ENCODE measurements at places on chromosomes 11 and 22.

DNA sequence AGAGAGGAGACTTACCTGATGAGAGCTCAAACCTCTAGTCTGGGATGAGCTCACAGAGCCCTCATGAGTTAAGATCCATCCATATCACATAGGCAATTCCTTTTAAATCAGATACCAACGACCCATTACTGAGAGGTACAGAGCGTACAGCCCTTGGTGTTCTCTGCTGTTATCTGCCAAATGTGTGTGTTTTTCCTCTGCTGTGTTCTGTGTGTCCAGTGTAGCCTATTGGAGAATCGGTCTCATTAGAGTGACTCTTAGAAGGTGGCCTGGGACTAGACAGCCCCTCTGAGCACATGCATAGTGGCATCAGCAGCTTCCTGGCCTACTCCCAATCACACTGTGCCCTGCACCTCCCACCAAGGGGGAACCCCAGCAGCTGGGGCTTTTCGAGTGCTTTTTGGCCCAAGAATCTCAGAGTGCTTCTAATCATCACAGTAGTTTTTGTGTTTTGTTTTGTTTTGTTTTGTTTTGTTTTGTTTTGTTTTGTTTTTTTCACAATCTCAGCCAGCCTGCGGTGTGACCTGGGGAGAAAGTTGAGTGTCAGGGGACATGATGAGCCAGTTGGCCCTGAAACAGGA, 25.4 kb downstream of the TP53AIP1 start:
- no peak for DNase-seq

DNA sequence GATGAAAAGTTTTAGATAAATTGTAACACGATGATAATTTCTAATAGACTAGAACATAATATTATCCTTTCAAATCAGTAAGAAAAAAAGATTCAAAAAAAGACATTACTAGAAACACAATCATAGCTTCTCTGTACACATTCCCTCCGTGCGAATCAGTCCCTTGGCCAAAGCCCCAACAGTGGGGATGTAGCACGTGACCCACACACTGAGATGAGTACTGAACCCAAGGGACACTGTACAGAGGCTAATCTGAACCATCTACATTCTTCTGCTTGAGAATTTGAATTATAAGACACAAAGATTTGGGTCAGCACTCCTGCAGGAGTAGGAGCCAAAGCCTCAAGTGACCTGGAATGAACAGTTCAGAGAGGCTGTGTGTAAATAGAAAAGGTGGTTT, 353.7 kb downstream of the INSC start:
- no peak for DNase-seq

GRCh38 chr11:116963813-116964212, 126.4 kb upstream of the APOA1 start:
- no peak for DNase-seq

DNA sequence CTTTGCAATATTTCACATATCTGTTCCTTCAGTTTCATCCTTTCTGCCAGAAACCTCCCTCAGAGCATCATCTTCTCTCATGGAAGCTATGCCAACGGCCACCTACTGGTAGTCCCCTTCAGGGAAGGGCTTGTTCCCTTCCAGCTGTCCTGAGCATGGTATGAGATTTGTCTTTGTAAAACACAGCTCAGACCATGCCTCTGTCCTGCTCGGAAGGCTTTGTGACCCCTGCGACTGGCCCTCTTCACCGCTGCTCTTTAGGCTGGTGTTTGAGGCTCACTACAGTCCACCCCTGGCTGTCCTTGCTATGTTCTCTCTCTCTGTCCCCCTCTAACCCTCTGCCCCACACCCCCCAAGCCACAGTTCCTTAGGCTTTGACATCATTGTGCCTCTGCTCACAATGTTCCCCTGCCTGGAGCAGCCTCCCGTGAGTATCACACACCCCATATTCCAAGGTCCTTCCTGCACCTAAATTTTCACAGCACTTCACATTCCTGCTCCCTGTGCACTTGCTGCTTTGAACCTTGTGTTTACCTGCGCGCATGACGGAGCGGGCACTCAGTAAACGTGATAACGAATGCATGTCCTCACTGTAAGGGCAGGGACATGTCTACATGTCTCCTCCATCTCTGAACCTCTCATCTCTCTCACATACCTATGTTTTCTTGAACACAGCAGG, 24.0 kb upstream of the ACER3 start:
- DNase-seq, result no peak

DNA sequence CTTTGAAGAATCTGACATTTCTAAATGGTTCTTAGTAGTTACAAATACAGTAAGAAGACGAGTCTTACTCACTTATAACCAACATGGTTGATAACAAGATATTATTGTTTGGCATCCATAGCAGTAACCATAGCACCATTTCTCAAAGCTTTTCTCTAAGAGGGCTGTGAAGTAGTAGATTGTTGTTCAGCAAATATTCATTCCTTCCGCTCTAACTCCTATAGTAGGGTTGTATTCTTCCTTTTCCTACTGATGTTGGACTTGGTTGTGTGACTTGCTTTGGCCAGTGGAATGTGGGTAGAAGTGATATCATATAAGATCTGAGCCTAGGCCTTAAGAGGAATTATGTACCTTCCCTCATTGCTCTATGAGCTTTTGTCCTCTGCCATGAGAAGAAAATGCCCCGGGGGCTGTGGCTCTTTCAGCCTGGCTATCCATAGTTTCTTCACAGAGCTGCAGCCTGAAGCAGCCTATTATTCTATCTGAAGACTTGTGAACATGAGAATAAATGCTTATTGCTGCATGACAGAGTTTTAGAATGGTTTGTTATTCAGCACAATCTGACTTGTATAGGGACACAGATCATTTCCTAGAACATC, 28.9 kb upstream of the ZBED5 start:
- DNase-seq, result no peak

Measured in Panc1 (cell line).